ENCODE measurements at places on chromosomes 7 and 10.
A peak's percentile ranks its signal among the peaks of the same experiment; 100 is the strongest.

GRCh38 chr7:37031571-37032257 lies 307.4 kb upstream of the AOAH start:
- peak; percentile 42 for DNase-seq

DNA sequence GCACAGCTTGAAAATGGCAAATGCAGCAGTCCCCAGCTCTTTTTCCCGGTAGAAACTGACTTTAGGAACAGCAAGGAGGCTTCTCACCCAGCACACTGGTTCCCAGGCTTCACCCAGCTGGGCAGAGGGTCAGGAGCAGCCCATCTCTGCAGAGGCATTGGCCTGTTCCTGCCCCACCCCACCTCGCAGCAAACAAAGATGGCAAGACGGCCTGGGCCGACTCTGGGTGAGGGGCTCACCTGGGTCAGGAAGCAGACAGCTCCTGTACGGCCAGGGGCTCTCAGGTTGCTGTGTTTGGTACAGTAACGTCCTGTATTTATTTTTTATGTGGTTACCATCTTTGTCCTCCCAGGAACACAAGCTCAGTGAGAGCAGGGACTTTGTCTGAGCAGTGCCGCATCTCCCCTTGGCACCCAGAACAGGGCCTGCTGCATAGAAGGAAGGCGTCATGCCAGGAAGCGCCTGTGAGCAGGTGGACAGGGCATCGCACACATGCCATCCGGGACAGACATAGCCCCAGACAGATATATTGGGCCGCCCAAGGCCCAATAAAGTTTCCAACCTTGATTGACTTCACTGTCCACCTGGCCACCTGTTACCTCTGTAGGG lies 585.0 kb upstream of the FOXK1 start:
- no peak for DNase-seq

- no peak for DNase-seq
These were observed 223.1 kb upstream of the INHBA start for GRCh38 chr7:41925946-41926345.

DNA sequence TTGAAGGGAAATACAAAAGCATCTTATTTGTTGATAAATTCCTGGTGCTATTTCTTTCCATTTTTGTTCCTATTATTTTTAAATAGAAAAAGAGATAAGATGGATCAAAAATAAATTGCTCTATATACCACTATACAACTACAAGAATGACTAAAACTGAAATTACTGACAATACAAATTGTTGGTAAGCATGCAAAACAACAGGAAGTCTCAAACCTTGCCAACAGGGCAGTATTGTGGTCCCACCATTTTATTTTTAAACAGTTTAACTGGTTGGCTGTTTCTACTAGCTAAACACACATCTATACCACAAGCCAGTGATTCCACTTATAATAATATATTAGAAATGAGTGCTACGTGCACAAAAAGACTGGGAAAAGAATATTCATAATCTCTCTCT lies 213.0 kb downstream of the JAZF1 start:
- no peak for DNase-seq

DNA sequence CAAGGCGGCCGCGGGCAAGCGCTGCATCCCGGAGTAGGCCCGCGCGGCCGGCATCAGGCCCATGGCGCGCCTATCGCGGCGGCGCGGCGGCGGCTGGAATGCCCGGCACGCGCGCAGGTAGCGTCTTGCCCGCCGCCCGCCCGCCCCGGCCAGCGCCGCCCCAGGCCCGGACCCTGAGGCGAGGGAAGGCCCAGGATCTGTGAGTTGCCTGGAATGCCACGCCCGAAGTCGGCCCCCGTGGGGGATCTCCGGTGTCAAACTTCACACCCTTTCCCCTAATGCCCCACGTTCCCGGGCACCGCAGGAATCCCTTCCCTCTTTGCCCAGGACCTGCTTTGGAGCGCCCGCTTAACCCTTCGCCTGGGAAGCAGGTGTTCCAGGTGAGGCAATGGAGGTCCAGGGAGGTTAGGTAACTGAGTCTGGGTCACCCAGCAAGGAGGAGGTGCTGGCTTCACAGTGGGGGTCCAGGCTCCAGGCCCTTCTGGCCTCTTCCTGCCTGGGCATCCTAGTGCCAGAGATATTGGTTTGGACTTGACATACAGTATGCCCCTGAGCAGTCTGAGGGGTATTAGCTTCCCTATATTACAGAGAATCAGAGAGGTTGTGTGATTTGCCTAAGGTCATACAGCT lies 138.1 kb downstream of the ARHGAP22 start:
- no peak for DNase-seq

DNA sequence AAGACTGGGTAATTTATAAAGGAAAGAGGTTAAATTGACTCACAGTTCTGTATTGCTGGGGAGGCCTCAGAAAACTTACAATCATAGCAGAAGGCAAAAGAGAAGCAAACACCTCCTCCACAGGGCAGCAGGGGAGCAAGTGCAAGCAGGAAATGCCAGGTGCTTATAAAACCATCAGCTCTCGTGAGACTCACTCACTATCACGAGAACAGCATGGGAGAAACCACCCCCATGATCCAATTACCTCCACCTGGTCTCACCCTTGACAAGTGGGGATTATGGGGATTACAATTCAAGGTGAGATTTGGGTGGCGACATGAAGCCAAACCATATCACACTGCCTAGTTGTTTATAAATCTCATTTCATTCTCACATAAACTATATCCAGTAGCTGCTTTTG lies 28.0 kb upstream of the CPN1 start:
- no peak for DNase-seq

DNA sequence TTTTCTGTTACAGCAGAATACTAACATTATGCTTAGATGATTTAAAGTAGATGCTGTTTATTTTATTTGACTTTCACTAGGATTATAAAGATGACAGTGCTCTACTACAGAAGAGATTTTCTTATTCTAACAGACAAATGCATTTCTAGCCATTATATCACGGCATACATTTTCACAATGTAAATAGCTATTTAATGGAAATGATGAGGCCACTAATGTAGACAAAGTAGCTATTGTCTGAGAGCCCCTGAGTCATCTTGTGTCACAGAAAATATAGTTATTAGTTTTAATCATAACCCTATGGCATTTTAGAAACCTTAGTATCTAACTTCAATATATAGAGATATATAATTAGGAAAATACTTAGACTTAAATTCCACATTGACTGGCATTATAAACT lies 158.0 kb upstream of the AHR start:
- DNase-seq = no peak

DNA sequence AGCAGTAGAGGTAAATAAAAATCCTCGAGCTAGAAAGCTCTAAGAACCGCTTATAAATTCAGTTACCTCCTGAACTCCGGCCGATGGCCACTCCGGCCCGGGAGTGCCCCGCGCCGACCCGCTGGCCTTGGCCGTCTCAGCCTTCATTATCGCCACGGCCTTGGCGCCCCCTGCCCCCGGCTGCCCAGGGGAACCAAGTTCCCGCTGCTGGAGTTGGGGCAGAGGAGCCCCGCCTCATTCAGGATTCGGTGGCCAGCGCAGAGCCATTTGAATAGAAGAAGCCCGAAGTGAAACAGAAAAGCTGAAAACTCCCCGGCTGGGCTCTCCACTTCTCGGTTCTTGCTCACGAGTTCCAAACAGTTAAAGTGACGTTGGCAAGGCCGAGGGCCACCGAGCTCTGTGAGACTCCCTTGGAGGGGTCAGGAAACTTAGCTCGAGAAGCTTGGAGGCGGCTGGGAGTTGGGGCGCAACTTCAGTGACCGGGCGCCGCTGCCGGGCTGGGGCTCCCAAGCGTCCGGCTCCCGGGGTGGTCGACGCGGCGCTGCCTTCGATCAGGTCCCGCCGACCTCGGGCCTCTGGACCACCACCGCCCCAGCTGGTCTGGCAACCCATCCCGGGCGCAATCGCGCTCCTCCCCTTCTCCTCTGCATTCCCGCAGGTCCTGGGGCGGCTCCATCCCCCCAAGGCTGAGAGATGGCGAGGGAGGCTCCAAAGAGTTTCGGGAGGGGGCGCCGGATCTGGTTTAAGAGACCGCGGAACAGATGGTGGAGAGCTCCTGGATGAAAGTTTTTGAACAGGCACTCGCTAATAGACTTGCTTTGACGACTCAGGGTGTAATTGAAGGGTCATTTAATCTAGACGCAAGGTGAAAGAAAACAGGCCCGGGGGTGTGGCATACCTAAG lies 5.8 kb upstream of the FEZF1 start:
- DNase-seq = no peak

GRCh38 chr10:47222461-47222860 lies 77.5 kb upstream of the GDF10 start:
- DNase-seq = no peak

DNA sequence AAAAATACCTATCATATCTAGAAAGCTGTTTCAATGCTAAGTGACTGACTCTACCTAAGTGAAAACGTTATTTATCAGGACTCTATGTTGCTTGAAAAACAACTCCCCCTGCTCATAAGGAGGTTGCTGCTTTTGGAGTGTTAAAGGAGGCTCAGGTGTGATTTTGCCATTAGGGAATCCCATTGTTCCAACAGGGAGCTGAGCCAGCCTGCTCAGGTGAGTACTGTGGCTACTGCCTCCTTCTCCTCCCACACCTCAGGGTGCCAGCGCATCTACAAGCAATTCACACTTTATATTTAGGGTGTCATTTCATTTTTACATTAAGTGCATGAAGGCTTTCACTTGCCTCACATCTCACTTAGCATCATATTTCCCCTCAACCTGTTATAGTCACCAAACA lies 84.7 kb downstream of the SEM1 start:
- DNase-seq = no peak

DNA sequence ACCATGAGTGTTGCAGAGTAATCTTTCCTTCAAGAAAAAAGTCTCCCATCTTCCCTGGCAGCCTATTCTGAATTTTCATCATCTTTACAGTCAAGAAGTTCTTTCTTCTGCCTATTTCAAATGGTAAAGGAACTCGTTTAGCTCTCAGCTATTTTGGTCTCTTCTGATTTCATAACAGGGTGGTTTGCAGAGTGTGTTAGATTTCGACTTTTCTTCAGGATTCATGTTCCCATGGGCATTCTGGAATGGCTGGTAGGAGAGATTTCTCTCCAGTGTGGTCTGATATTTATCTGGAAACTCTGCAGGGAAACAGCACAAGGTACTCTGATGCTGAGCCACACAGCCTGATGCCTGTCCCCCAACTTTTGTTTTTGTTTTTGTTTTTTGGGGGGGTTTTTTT lies 111.1 kb upstream of the FAM171A1 start:
- DNase-seq = no peak

DNA sequence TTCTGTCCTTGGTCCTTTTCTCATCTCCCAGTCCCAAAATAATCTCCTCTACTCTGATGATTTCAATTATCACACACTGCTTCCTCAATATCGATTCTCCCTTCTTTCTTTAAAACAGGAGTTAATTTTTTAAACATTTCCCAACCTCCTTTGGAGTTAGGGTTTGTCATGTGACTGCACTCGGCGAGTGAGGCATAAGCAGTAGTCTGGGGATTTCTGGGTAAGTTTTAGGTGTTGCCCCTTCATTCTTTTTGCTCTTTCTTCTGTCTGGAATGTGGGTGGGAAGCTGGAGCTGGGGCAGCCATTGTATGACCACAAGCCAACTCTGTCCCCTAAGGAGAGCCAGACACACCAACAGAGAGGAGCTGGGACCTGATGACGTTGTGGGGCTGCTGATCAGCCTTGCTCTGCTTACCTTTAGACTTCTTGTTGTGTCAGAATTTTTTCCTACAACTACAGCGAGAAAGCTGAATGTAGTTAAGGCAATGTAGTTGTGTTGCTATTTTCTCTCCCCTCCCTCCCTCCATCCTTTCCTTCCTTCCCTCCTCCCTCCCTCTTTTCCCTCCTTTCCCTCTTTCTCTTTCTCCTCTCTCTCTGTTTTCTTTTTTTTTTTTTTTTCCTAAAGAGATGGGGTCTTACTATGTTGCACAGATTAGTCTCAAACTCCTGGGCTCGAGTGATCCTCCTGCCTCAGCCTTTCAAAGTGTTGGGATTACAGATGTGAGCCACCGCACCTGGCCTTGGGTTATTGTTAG lies 6.5 kb upstream of the TSPAN14 start:
- no peak for DNase-seq

DNA sequence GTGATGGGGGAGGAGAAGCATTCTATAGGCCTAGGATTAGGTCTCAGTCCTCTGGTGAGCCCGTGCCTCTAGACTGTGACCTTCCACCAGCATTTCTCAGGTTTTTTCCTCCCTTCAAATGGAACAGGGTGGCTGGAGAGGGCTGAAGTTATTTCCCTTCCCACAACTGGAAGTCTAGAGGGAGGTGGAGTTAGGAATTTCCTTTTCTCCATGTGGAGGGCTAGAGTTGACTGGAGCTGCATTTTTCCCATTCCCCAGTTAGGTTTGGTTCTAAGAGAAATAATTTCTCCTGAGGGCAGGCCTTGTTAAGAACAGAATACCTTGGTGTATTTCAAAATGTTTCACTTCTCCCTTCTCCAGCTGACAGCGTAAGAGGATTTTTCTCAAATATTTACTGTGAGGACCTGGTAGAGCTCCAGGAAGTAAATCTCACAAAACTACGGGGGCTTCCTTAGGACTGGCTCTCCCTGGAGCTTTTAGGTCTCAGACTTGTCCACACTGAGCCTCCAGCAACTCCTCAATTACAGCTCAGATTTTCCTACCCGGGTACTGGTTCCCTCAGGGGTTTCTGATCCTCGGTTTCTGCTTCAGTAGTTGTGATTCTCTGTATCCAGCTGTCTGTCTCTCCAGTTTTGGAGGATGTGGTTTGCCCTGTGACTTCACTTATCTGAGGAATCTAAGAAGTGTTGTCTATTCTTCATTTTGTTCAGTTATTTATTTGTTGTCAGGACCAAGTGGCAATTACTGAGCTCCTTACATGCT lies 6.0 kb upstream of the REEP3 start:
- peak; percentile 12 for DNase-seq

GRCh38 chr10:80203835-80204676 lies 1.3 kb downstream of the ANXA11 start:
- DNase-seq = peak; percentile 7

GRCh38 chr10:116970050-116970449 lies 34.9 kb downstream of the SHTN1 start:
- DNase-seq = no peak

DNA sequence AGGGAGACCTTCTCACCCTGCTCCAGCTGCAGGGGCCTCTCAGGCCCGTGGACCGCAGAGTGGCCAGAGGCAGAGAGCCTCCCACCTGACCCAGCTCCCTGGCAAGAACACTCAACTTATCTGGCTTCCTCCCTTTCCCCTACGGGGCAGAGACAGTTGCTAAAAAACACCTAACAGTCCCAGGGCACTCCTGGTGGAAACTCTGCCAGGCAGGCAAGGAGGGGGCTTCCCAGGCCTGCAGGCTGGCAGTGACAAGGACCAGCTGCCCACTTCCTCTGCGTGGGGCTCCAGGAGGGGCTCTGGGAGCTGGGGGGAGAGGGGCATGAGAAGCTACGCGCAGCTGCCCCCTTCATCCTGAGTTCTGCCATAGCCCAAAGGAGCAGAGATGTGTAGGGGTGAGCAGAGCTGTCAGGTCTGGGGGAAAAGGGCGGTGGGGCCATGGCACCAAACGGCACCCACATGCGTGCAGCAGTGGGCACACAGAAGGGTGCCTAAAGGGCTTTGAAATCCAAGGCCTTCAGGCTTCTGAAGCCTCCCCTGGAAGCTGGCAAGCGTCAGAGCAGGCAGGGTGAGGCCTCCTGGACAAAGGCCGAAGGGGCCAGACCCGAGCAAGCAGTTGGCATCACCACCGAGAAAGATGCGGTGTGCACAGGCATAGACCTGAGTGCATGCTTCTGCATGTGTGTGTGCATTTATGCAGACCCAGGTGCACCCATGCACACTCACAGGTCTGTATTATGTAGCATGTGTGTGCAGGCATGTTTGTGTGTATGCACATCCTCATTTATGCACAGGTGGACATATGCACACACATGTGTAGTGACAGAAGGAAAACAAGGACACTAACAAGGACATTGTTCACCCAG lies 14.4 kb downstream of the SPOCK2 start:
- DNase-seq = no peak

- no peak for DNase-seq
These were observed 336.0 kb downstream of the HGF start for GRCh38 chr7:81433692-81434331.

- no peak for DNase-seq
These were observed 40.4 kb downstream of the PHTF2 start for GRCh38 chr7:77838929-77839491.

Data from hematopoietic multipotent progenitor cell treated with erythropoietin and hydrocortisone succinate and interleukin-3 and kit ligand, for 8 days (in vitro differentiated cells).